ENCODE measurements at places on chromosomes 4 and X. TPM values are rescaled to one million over a fixed set of nuclear protein-coding genes. Genes with fewer than 3 reads are reported as not detected.

Gene ARX
- total RNA-seq, result not detected

DNA sequence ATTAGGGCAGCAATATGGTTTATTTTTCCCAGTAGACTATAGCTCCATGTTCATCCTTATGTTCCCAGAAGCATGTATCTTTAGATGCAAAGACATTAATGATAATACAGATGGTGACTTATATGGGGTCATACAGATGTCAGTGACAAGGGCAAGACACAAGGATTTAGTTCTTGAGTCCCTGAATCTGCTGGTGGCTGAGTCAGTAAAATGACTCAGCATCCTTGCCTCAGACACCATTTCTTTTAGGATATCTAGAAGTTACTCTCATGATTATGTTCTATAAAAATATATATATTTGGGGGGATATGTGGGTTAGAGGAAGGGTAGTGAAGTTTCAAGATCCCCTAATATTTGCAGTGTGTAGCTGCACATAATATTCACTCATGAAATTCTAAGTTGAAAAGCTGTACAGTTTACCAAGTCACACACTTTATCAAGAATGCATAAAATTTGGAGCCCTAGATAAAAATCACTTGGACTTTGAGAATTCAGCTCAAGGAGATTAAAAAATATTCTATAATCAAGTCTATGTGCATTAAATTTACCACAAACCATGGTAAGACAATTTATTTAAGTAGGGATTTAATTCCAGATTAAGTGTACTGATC is 101.9 kb downstream of the LNX1 start:
- no peaks in the 10 kb centered on the region for H3K27me3 ChIP-seq
- H3K36me3 ChIP-seq, result no peaks in the 10 kb centered on the region
- H3K4me3 ChIP-seq, result no peak overlapping the region
- no peak overlapping the region for H3K27ac ChIP-seq
- DNase-seq, result no peak

Gene GPRIN3
- 2.6 TPM for total RNA-seq

Gene ARL9
- 1.2 TPM for total RNA-seq

Gene GAGE12F
- not detected for total RNA-seq

Gene SPANXA2
- not detected for total RNA-seq

DNA sequence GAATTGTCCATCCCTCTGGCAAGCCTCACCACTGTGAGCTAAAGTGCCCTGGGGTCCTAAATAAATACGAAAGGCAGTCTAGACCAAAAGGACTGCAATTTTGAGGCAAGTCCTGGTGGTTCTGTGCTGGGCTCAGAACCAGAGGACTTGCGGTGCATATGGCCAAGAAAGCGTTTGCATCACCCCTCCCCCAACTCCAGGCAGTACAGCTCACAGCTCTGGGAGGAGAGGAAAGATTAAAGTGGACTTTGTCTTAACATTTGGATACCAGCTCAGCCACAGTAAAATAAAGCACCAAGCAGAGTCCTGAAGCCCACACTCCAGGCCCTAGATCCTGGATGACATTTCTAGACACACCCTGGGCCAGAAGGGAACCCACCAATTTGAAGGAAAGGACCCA is 24.9 kb downstream of the RNF128 start:
- no peak overlapping the region for H3K4me3 ChIP-seq
- no peak overlapping the region for H3K27ac ChIP-seq
- no peak for DNase-seq
- no peaks in the 10 kb centered on the region for H3K36me3 ChIP-seq

GRCh38 chrX:77493677-77494553 is 46.7 kb downstream of the FGF16 start:
- no peaks in the 10 kb centered on the region for H3K27me3 ChIP-seq
- H3K27ac ChIP-seq, result no peak overlapping the region
- H3K4me1 ChIP-seq, result no peaks in the 10 kb centered on the region
- H3K4me3 ChIP-seq, result no peak overlapping the region
- no peaks in the 10 kb centered on the region for H3K36me3 ChIP-seq
- DNase-seq, result peak; percentile 70

DNA sequence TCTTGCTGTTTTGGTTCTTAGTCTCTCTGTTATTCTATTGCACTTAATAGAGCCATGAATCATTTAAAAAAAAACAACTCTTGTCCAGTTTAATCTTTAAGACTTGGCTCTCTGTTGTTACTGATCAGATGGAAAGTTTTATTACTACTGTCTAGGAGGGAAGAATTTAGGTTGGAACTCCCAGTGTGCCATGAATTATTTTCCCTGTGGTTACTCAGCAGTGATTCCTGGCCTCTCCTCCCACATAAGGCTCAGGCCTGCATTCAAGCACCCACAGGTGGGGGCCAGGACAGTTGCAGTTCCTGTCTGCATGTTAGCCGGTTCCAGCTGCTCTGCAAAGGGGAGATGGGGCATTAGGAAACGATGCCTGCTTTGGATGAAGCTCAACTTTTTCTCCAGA is 29.8 kb upstream of the ESX1 start:
- H3K4me1 ChIP-seq, result no peaks in the 10 kb centered on the region
- DNase-seq, result peak; percentile 69
- H3K36me3 ChIP-seq, result no peaks in the 10 kb centered on the region
- no peaks in the 10 kb centered on the region for H3K27me3 ChIP-seq

DNA sequence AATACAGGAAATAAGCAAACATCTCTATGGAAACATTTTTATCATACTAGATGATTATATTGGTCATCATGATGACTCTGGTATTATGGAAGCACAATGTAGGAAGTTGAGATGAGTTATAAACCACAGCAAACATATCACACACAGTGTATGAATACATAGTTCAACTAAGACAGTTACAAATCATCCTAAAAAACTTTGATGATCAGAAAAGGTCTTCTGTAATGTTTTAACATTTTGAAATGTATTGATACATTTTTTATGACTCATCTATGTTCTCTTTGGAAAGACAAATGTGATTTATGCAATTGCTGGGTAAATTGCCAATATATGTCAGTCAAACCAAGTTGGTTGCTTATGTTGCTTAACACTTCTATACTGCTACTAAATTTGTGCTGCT is 4.8 kb downstream of the CXCL3 start:
- no peak overlapping the region for H3K27ac ChIP-seq
- no peak for DNase-seq
- no peak overlapping the region for H3K4me3 ChIP-seq
- peaks cover 4% of the 10 kb centered on the region for H3K4me1 ChIP-seq
- no peaks in the 10 kb centered on the region for H3K27me3 ChIP-seq
- H3K36me3 ChIP-seq, result no peaks in the 10 kb centered on the region

GRCh38 chr4:66355328-66355727 is 685.0 kb upstream of the EPHA5 start:
- H3K4me1 ChIP-seq, result no peaks in the 10 kb centered on the region
- no peak overlapping the region for H3K27ac ChIP-seq
- H3K4me3 ChIP-seq, result no peak overlapping the region
- H3K27me3 ChIP-seq, result no peaks in the 10 kb centered on the region

GRCh38 chrX:112941209-112941837 is 100.7 kb upstream of the AMOT start:
- H3K36me3 ChIP-seq, result no peaks in the 10 kb centered on the region
- H3K27me3 ChIP-seq, result no peaks in the 10 kb centered on the region
- no peaks in the 10 kb centered on the region for H3K4me1 ChIP-seq
- no peak for DNase-seq
- H3K4me3 ChIP-seq, result no peak overlapping the region
- H3K27ac ChIP-seq, result no peak overlapping the region

- H3K4me3 ChIP-seq, result no peak overlapping the region
- no peak overlapping the region for H3K27ac ChIP-seq
Measured at GRCh38 chr4:101398807-101399206, 51.5 kb upstream of the PPP3CA start.

DNA sequence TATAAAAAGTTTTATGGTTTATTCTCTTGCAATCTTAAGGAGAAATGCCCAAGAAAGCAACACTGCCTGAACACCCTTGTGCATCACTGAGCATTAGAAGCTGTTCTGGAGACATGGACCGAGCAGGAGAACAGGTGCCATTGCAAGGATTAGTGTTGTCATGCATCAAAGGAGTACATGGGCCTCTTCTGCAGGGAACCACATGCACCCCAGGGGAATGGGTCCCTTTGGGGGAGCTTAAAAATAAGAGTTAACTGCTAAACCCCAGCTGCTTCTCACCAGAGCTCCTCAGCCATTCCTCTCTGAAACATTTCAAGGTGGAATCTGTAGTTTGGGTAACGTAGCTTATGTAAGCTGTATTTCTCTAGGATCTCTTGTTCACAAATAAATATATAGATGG is 353.0 kb upstream of the SLC7A11 start:
- no peaks in the 10 kb centered on the region for H3K36me3 ChIP-seq
- no peak for DNase-seq
- no peak overlapping the region for H3K27ac ChIP-seq
- H3K4me3 ChIP-seq, result no peak overlapping the region
- no peaks in the 10 kb centered on the region for H3K27me3 ChIP-seq

Gene CLDN22
- total RNA-seq, result not detected

Gene RNF150
- total RNA-seq, result 5.2 TPM

Gene CNGA1
- not detected for total RNA-seq

GRCh38 chr4:11512871-11513270 is 84.2 kb upstream of the HS3ST1 start:
- H3K4me1 ChIP-seq, result no peaks in the 10 kb centered on the region
- H3K4me3 ChIP-seq, result no peak overlapping the region
- no peaks in the 10 kb centered on the region for H3K27me3 ChIP-seq
- H3K36me3 ChIP-seq, result no peaks in the 10 kb centered on the region
- no peak for DNase-seq
- H3K27ac ChIP-seq, result no peak overlapping the region

Gene FLNA
- 2,978 TPM for total RNA-seq

DNA sequence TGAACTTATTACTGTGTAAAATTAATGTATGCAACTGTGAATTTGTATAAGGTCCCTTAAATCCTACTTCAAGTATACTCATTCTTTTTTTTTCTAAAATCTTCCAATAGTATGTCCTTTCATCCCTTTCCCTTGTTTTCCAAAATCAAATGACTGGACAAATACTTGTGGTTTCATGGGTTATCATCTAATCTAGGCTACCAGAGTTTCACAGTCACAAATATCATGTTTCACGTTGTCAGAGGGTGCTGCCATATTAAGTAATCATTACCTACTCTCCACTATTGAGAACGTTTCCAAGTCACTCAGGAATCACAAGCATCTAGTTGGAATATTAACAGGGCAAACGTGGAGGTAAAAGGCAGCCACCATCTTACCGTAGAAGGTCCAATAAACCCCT is 1235.0 kb upstream of the TENM3 start:
- H3K4me1 ChIP-seq, result peaks cover 7% of the 10 kb centered on the region
- H3K27me3 ChIP-seq, result no peaks in the 10 kb centered on the region
- no peak overlapping the region for H3K27ac ChIP-seq
- DNase-seq, result peak; percentile 79
- no peaks in the 10 kb centered on the region for H3K36me3 ChIP-seq
- no peak overlapping the region for H3K4me3 ChIP-seq

Gene GAB3
- 1.7 TPM for total RNA-seq

DNA sequence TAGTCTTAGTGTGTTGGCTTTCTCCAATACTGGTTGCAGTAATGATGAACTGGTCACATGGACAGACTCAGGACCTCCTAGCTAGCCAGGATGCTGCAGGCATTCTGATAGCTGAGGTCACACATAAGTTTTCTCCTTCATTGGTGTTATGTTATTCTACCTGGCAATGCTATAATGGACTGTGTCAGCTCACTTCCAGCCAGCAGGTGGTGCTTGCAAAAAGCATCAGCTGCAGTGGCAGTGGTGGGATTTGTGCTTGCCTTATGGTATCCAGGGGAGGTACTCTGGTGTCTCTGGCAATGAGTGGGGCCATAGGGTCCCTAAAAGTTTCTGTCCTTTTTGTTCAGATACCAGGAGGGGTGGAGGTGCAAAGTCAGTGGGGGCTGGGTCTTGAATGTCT is 33.6 kb downstream of the ZNF330 start:
- no peak for DNase-seq
- no peaks in the 10 kb centered on the region for H3K36me3 ChIP-seq
- no peak overlapping the region for H3K4me3 ChIP-seq
- no peak overlapping the region for H3K27ac ChIP-seq
- H3K27me3 ChIP-seq, result no peaks in the 10 kb centered on the region

DNA sequence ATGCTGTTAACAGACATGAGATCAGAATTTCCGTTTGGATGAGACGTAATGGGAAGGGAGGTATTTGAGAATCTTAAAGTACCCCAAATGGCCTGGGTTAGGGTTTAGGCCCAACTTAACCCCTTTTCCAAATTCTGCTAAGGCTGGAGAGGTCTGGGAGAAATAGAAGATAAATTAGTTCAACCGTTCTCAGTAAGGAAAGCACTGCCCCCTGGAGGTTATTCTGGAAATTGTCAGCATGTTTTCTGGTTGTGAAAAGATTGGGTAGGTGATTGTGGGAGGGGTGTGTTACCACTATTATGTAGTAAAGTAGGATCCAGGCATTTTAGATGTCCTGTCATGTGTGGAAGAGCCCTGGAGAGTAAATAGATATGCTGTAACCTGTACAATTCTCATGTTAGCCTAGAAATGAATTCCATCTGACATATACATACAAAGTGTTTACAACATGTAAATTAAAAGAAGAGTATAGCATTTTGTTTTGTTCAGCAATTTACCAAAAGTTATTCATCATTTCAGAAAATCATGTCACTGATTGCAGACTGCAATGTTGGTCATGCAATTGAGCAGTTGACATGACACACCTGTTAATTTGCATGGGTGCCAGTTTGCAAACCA is 26.8 kb upstream of the GRXCR1 start:
- peak; percentile 21 for DNase-seq
- no peaks in the 10 kb centered on the region for H3K36me3 ChIP-seq
- no peak overlapping the region for H3K4me3 ChIP-seq
- no peaks in the 10 kb centered on the region for H3K4me1 ChIP-seq
- no peak overlapping the region for H3K27ac ChIP-seq
- no peaks in the 10 kb centered on the region for H3K27me3 ChIP-seq

Gene TMPRSS11A
- total RNA-seq, result not detected

DNA sequence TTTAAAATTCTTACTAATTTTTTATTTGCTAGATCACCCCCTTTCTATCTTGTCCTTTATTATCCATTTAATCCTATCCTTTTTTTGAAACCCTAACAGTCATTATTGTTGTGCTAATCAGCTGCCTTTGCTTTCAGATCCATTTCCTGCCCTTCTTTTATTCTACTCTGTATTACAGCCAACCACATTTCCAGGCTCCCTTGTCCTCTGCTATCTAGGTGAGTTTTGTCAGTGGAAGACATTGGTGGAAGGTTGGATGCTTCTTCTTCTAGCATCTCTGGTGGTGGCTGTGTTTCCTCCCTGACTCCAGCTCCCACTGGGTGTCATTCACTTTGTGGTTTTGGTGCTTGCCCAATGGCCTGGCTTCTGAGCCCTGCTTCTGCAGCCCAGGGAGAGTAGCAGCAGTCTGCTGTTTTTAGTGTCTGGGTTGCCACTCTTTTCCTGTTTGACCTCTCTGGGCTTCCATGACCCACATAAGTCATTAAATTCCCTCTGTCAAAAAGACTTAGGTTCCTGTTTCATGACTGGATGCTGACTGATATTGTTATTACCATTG is 225.2 kb upstream of the PGRMC2 start:
- DNase-seq, result peak; percentile 6
- no peaks in the 10 kb centered on the region for H3K36me3 ChIP-seq
- H3K27ac ChIP-seq, result no peak overlapping the region
- H3K27me3 ChIP-seq, result no peaks in the 10 kb centered on the region
- no peak overlapping the region for H3K4me3 ChIP-seq

GRCh38 chr4:11050766-11051165 is 366.2 kb upstream of the CLNK start:
- no peaks in the 10 kb centered on the region for H3K4me1 ChIP-seq
- H3K27me3 ChIP-seq, result no peaks in the 10 kb centered on the region
- H3K4me3 ChIP-seq, result no peak overlapping the region
- no peaks in the 10 kb centered on the region for H3K36me3 ChIP-seq

Data from astrocyte (in vitro differentiated cells and primary cell).